ENCODE measurements at places on chromosomes 3 and 15. TPM values are rescaled to one million over a fixed set of nuclear protein-coding genes. Genes with fewer than 3 reads are reported as not detected.
A peak's percentile ranks its signal among the peaks of the same experiment; 100 is the strongest.

EPHA3 gene
- total RNA-seq = 32.9 TPM

ERICH6 gene
- total RNA-seq = not detected

KLHL40 gene
- total RNA-seq = not detected

MINAR1 gene
- total RNA-seq = 0.67 TPM

ALG1L2 gene
- total RNA-seq = not detected

THOC7 gene
- 43.1 TPM for total RNA-seq

TEX55 gene
- total RNA-seq = not detected

GPD1L gene
- total RNA-seq = 137 TPM

- no peak for DNase-seq
These were observed 26.5 kb downstream of the GXYLT2 start for GRCh38 chr3:72914383-72914782.

GRCh38 chr3:174812172-174812862, 46.8 kb upstream of the NAALADL2 start:
- DNase-seq = no peak

DNA sequence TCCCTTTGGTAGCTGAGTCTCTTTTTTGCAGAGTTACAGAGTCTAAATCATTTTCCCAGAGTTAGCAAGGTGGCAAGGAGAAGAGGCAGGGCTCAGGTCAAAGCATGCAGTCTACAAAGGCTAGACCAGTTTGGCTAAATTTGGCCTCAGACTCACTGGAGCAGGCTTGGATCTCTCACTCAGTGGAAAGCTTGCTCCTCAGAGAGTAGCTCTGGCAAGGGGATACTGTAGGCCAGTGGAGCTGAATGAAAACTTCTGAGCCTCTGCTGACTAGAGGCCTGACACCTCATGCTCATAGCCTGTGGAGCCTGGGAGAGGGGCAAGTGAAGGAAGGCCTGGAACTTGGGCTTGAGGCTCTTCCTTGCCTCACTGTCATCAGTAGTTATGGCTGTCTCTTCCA, 101.0 kb downstream of the MOBP start:
- no peak for DNase-seq

DNA sequence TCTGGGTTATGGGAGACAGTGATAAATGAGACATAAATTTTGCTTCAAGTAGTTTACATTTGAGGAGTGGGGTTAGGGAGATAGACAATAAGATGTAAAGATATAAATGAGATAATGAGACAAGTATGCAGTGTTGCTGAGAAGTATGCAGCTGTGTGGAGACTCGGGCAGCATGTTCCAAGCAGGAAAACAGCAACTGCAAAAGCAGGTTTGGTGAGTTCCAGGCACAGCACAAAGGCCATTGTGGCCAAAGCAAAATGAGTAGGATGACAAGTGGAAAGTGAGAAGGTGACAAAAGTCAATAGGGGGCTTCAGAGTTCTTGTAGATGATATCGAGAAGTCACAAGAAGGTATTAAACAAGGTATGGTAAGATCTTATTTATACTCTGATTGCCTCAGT, 259.1 kb upstream of the PEX5L start:
- DNase-seq = no peak

- peak; percentile 25 for DNase-seq
These were observed 580.4 kb upstream of the TBL1XR1 start for GRCh38 chr3:177777699-177778098.

GRCh38 chr3:168134931-168135330, 39.2 kb upstream of the GOLIM4 start:
- no peak for DNase-seq

- no peak for DNase-seq
These were observed 6.0 kb downstream of the DIPK2A start for GRCh38 chr3:143977341-143978262.

DNA sequence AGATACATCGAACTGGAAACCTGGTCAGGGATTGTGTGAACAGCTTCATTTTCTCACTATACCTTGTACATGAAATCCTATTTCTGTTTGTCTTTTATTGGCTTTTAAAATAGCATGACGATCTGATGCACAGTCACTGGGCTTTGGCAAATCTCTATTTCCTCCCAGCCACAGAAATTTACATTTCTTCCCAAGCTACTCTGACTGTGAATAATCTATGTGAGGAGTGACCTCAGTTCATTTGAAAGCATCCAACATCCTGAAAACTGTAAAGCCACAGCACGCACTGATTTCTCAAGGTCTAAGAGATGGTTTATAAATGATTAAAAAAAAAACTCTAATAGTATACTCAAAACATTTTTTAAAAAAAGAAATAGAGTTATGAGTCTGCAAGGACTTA, 450.3 kb downstream of the IL5RA start:
- no peak for DNase-seq

DNA sequence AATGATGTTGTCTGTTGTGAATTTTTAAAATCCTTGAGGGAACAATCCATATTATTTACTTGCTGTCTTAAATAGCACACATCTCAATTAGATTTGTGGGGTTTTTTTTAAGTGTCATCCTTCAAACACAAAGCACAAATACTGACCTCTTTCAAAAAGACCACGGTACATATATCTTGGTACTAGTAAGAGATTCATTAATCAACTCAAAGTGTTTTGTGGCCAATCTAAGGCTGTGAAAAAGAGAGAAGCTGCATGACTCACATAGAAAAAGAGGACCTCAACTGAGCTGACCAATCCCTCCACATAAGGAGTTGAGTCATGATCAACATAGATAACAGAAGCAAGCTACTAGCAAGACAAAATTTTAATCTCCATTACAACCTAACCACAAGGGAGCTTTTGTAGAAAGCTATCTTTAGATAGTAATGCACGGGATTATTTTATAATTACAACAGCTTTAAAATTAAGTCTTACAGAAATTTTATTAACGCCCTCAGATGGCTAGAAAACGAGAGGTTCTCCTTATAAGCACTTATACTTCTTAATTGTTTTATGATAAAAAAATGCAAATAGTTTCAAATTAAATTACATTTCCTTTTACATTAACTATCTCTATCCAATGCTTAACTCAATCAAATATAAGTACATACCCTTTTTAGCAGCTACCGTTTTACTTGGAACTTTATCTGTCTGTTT, 60.5 kb downstream of the TOP2B start:
- DNase-seq = no peak

DNA sequence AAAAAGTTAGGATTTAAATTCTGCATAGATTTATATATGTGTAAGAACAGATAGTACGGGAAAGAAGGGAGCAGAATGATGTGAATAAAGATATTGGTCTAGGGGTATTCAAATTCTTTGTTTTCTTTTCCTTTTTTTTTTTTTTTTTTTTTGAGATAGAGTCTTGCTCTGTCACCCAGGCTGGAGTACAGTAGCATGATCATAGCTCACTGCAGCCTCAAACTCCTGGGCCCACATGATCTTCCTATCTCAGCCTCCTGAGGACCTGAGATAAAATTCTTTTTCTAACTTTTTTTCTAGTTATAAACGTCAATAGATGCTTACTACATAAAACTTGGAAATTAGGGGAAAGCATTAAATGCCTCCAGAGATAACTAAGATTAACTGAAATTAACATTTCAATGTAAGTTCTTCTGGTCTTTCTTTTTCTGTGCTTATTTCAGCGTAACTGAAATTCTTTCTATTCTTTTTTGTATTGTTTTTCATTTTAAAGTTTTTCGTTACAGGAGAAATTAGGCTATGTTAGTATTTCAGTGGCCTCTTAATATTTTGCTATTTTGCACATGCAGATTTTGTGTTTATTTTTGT, 29.2 kb downstream of the UBE2Q2 start:
- no peak for DNase-seq

GRCh38 chr3:143699424-143699823, 148.8 kb downstream of the SLC9A9 start:
- peak; percentile 55 for DNase-seq

- no peak for DNase-seq
These were observed 185.7 kb downstream of the CGGBP1 start for GRCh38 chr3:87873136-87873535.

- no peak for DNase-seq
These were observed 51.9 kb downstream of the CTDSPL2 start for GRCh38 chr15:44479343-44479742.

DNA sequence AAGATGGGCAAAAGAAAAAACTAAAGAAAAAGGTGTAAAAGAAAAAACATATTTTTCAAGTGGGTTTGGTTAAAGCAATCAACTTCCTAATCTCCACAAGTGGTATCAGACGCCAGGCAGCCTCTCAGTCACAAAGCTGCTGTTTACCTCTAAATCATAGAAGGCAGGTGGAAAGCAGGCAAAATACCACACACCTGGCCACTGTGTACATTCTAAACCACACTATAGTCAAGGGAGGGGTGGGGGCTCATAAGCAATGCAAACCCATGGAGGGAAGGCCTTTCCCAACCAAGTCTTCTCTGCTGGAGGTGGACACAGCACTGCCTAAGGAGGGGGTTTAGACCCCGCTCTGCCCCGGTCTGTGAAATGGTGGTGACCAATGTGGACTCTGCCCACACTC, 50.4 kb downstream of the MCF2L2 start:
- DNase-seq = no peak

GRCh38 chr3:72590732-72591221, 257.5 kb downstream of the SHQ1 start:
- no peak for DNase-seq

- DNase-seq = no peak
These were observed 13.0 kb upstream of the DNAJC13 start for GRCh38 chr3:132404276-132404675.

DNA sequence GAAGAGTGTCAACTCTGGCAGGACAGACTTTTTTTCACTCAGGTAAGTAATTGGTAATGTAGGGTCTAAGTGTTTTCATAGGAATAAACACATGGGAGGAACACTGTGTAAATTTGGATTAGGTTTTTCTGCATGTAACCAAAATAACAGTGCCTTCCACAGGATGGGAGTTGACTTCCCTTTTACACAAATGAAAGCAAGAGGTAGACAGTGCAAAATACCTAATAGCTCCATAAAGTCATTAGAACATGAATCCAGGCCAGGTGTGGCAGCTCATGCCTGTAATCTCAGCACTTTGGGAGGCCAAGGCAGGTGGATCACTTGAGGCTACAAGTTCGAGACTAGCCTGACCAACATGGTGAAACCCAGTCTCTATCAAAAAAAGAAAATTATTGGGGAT, 25.5 kb upstream of the MYO1E start:
- DNase-seq = no peak

GRCh38 chr15:72685925-72686794, at the start of the genes BBS4 and HIGD2B:
BBS4 (plus strand) TSS chr15:72686207; CDS start chr15:72686228, 21 bp downstream.
HIGD2B (minus strand) TSS chr15:72686182; CDS start chr15:72676374, 9,808 bp downstream.
- DNase-seq = peak; percentile 94

- DNase-seq = no peak
These were observed 39.4 kb downstream of the KPNA1 start for GRCh38 chr3:122475316-122475715.

DNA sequence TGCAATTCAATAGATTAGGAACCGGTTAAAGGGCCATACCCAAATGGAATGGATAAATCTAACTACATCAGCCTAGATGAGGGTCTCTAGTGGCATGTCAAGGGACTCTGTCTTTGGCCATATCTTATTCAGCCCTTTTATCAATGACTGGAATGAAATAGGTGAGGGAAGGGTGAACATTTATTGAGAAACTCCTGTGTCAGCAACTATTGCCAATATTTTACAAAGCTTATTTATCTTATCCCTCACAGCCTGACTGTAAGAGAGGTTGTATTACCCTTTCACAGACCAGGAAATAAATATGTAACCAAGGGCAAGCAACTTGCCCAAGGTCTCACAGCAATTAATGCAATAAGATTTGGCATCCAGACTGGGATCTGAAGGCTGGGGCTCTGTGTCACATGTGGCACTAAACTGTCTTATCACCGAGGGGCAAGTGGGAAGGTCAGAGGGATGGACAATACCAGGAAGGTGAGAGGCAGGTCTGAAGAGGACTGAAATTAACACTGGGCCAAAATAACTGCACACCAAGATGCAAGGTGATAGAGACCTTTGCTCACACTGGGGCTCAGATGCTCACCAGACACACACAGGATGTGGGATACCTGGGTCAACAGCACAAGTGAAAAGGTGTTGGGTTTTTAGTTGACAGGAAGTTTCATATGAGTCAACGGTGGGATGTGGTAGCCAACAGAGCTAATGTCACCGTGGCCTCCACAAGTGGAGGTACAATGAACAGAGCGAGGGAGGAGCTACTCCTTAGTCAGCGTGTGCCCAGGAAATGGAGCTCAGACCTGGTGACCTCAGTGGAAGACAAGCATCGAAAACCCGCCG, 261.3 kb downstream of the RPLP1 start:
- no peak for DNase-seq

GRCh38 chr3:150783920-150784746, 21.2 kb upstream of the SIAH2 start:
- no peak for DNase-seq

DNA sequence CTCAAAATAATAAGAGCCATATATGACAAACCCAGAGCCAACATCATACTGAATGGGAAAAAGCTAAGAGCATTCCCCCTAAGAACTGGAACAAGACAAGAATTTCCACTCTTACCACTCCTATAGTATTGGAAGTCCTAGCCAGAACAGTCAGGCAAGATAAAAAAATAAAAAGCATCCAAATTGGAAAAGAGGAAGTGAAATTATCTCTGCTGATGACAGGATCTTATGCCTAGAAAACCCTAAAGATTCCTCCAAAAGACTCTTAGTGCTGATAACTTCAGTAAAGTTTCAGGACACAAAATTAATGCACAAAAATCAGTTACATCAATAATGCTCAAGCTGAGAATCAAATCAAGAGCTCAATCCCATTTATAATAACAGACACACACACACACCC, 45.9 kb upstream of the SLC2A2 start:
- DNase-seq = no peak

GRCh38 chr15:57591822-57592367, at the start of gene MYZAP:
MYZAP (plus strand) TSS chr15:57591904; CDS start chr15:57592035, 131 bp downstream.
- DNase-seq = no peak

GRCh38 chr3:112623717-112624116, 17.2 kb downstream of the CCDC80 start:
- no peak for DNase-seq

DNA sequence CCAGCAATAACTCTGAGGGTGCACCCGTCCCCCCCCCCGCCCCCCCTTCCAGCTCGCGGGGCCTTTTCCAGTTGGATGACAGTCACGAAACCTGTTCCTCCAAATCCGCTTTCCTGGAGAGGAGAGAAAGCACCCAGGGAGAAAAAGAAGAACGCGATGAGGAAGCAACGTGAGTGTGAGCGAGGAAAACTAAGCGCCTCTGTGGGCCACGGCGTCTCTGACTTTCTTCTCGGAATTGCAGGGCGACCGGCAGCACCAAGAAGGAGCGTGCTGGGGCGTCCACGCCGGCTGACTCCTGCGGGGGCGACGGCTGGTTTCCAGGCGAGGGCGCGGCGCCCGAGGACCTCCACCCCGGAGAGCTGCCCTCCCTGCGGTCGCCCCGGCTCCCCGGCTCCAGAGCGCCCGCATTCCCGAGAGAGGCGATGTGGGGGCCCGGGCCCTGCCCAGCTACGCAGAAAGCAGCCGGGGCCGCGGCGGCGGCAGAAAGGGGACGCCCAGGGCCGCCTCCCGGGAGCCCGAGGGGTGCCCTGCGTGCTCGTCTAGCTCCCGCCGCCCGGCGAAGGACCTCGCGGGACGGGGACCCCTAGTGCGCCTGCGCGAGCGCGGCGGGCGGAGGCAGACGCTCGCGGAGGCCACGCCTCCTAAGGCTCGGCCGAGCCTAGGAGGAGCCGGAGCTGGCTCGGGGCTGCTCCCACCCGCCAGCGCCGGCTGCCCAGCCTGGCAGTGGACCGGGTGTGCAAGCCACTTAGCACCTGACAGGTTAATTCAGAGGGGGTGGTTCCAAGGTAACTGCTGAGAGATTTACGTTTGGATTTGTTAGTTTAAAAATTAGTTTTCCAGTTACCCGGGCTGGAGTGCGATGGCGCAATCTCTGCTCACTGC, 15.3 kb upstream of the ADIPOQ start:
- DNase-seq = peak; percentile 81

Data from thyroid gland (tissue), 4 donors.